ENCODE measurements at places on chromosomes 16 and 17. TPM values are rescaled to one million over a fixed set of nuclear protein-coding genes. Genes with fewer than 3 reads are reported as not detected.

MYH11 gene
- not detected for total RNA-seq

CEP112 gene
- total RNA-seq, result 1.3 TPM

- DNase-seq, result no peak
Measured at GRCh38 chr16:9567666-9568065, 476.2 kb downstream of the HAPSTR1 start.

- peak; percentile 43 for DNase-seq
Measured at GRCh38 chr16:88662222-88662842, 559 bp downstream of the MVD start.

- no peak for DNase-seq
Measured at GRCh38 chr16:56319376-56319775, 106.0 kb downstream of the AMFR start.

GRCh38 chr17:77144227-77144626 lies 3.5 kb downstream of the SEC14L1 start:
- no peak for DNase-seq

CDH15 gene
- not detected for total RNA-seq

PIRT gene
- not detected for total RNA-seq

- DNase-seq, result no peak
Measured at GRCh38 chr17:66445229-66445628, 142.8 kb downstream of the PRKCA start.

DNA sequence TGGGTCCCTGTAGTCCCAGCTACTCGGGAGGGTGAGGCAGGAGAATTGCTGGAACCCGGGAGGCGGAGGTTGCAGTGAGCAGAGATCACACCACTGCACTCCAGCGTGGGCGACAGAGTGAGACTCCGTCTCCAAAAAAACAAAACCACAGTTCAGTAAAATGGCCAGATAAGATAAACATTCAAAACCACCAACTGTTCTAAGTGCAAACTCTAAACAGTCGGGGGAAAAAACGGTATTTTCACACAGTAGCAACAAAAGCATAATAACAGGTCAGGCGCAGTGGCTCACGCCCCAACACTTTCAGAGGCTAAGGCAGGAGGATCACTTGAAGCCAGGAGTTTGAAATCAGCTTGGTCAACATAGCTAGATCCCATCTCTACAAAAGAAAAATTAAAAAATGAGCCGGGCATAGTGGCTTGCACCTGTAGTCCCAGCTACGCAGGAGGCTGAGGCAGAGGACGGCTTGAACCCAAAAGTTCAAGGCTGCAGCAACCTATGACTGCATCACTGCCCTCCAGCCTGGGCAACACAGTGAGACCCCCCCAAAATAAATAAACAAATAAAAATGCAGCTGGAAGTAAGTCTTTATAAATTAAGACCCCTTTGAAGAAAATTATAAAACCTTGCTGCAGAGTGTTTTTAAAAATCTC lies 10.8 kb upstream of the HASPIN start:
- peak; percentile 24 for DNase-seq

GLYR1 gene
- total RNA-seq, result 89.4 TPM

- DNase-seq, result no peak
Measured at GRCh38 chr16:450785-451512, 25.5 kb downstream of the RAB11FIP3 start.

DNA sequence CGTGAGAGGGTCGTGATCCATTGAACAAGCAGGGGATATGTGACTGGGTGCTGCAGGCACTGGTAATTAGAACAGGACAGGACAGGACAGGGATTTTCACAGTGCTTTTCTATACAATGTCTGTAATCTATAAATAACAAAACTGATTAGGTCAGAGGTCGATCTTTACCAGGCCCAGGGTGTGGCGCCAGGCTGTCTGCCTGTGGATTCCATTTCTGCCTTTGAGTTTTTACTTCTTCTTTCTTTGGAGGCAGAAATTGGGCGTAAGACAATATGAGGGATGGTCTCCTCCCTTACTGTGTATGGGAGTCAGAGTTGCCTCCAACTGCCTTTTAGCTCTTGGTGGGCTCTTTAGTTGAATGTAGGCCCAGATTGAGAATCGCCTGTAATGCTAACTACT lies 1.5 kb upstream of the ZNF764 start:
- DNase-seq, result no peak

POLR3E gene
- 95.8 TPM for total RNA-seq

KRTAP2-3 gene
- not detected for total RNA-seq

CA5A gene
- not detected for total RNA-seq

Measured in activated naive CD8-positive, alpha-beta T cell treated with anti-CD3 and anti-CD28 coated beads for 36 hours (primary cell).